ENCODE measurements at places on chromosomes 7 and 10.

- no peak overlapping the region for H3K4me3 ChIP-seq
- no peaks in the 10 kb centered on the region for H3K4me1 ChIP-seq
- peaks cover 2% of the 10 kb centered on the region for H3K27me3 ChIP-seq
Observed at GRCh38 chr7:142231716-142232115, 26.1 kb downstream of the PRSS58 start.

DNA sequence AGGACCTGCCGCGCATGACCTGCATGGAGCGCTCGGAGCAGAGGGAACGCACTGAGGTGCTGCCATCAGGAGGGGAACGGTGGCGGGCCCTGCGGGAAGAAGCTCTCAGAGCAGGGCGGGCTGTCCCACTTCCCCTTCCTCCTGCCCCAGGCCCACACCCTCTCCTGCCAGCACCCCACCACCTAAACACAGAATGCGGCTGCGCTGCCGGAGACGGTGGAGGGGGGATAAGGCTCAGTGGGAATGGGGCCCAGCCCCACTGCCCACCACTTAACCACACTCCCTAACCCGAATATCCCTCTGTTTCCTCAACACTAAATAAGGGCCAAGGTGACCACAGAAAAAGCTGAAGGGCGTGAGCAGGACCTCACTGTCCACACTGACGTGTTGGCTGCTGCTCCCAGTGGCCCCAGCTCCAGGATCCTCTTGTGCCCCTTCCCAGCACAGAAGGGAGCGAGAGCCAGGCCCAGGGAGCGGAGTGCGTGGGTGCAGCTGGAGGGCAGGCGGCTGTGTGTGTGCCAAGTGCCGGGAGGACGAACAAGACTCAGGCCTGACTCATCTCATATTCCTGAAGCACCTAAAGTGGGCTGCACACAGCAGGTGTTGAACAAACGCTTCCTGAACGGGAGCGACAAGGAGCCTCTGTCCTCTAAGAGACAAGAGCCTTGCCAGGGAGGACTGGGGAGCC is 116.8 kb downstream of the MAD1L1 start:
- H3K4me1 ChIP-seq: peaks cover 4% of the 10 kb centered on the region
- peak; percentile 60 for DNase-seq
- no peak overlapping the region for H3K27ac ChIP-seq
- no peaks in the 10 kb centered on the region for H3K27me3 ChIP-seq
- no peak overlapping the region for H3K4me3 ChIP-seq
- H3K36me3 ChIP-seq: no peaks in the 10 kb centered on the region

- no peaks in the 10 kb centered on the region for H3K27me3 ChIP-seq
- no peak overlapping the region for H3K4me3 ChIP-seq
- peaks cover 96% of the 10 kb centered on the region for H3K36me3 ChIP-seq
- H3K4me1 ChIP-seq: no peaks in the 10 kb centered on the region
- DNase-seq: no peak
Observed at GRCh38 chr10:128110339-128110738, 15.9 kb downstream of the MKI67 start.

GRCh38 chr7:16428672-16429071 is 7.3 kb upstream of the CRPPA start:
- H3K4me1 ChIP-seq: no peaks in the 10 kb centered on the region
- peak; percentile 71 for DNase-seq
- H3K27me3 ChIP-seq: no peaks in the 10 kb centered on the region
- H3K4me3 ChIP-seq: no peak overlapping the region
- H3K27ac ChIP-seq: no peak overlapping the region
- no peaks in the 10 kb centered on the region for H3K36me3 ChIP-seq

DNA sequence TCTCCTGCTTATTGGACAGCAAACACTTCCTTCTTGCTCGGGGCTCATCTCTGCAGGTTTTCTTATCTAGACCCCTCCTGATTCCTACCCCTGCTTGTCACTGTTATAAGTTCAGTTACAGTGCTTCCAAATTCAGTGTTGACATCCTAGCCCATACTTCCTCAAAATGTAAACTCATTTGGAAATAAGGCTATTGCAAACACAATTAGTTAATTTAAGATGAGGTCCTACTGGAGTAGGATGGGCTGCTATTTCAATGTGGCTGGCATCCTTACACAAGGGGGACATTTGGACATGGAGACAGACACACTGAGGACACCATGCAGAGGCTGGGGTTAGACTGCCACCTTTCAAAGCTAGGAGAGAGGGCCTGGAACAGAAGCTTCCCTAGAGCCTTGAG is 85.2 kb upstream of the NPVF start:
- no peaks in the 10 kb centered on the region for H3K36me3 ChIP-seq
- DNase-seq: peak; percentile 3
- H3K4me3 ChIP-seq: no peak overlapping the region
- no peaks in the 10 kb centered on the region for H3K4me1 ChIP-seq

- peak overlapping the region; percentile 79 for H3K4me3 ChIP-seq
- no peaks in the 10 kb centered on the region for H3K36me3 ChIP-seq
- peak overlapping the region; percentile 44 for H3K27ac ChIP-seq
- DNase-seq: peak; percentile 90
Observed at GRCh38 chr10:19815036-19815730, 1.0 kb upstream of the PLXDC2 start.

GRCh38 chr10:15445006-15445390 is 73.9 kb upstream of the FAM171A1 start:
- H3K27ac ChIP-seq: no peak overlapping the region
- no peak for DNase-seq
- no peaks in the 10 kb centered on the region for H3K4me1 ChIP-seq
- no peaks in the 10 kb centered on the region for H3K36me3 ChIP-seq

DNA sequence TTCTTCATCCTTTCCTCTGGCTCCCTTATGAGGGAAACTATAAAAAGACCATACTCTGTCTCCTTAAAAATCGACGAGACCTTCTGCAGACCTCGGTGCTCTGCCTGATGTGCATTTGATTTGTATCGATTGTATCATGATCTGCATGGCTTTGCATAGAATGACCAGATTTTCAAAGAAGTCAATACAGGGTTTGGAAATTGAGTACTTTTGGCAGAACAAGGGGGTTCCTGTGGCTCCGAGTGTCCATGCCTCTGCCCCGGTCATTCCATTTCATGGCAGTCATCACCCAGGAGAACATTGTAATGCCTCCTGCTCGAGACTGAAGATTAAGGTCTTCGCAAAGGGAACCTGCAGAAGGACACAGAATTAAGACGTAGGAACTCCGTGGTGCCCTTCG is 685 bp downstream of the CASP2 start:
- H3K27ac ChIP-seq: peak overlapping the region; percentile 87
- H3K4me3 ChIP-seq: peak overlapping the region; percentile 81
- peaks cover 36% of the 10 kb centered on the region for H3K4me1 ChIP-seq
- H3K27me3 ChIP-seq: no peaks in the 10 kb centered on the region
- no peak for DNase-seq

- no peak for DNase-seq
- H3K4me1 ChIP-seq: peaks cover 12% of the 10 kb centered on the region
- H3K4me3 ChIP-seq: no peak overlapping the region
Observed at GRCh38 chr10:61793760-61794703, 107.5 kb upstream of the ARID5B start.

DNA sequence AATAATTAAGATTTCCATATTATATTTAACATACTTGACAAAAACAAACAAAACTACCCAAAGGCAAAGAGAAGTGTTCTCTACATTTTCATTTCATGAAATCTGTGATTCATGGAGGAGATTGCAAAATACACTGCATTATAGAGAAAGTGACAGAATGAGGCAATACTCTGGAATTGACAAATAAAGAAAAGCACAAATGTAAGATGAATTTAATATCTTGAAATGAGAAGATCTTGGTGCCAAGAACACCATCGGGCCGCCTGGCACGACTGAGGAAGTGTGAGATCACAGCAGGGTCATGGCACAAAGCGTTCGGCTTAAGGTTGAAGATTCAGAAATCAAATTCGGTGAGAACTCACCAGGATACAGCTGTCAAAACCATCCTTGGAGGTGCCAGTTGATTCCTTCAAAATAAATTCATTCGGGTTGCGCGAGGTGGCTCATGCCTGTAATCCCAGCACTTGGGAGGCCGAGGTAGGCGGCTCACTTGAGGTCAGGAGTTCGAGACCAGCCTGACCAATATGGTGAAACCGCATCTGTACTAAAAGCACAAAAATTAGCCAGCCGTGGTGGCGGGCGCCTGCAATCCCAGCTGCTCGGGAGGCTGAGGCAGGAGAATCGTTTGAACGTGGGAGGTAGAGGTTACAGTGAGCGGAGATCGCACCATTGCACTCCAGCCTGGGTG is 174.0 kb upstream of the PFKP start:
- DNase-seq: no peak
- no peaks in the 10 kb centered on the region for H3K27me3 ChIP-seq
- no peak overlapping the region for H3K4me3 ChIP-seq
- H3K36me3 ChIP-seq: no peaks in the 10 kb centered on the region

GRCh38 chr7:48289656-48290055 is 118.4 kb downstream of the ABCA13 start:
- no peaks in the 10 kb centered on the region for H3K27me3 ChIP-seq
- H3K36me3 ChIP-seq: no peaks in the 10 kb centered on the region
- DNase-seq: peak; percentile 94
- H3K4me1 ChIP-seq: peaks cover 57% of the 10 kb centered on the region
- H3K4me3 ChIP-seq: no peak overlapping the region
- no peak overlapping the region for H3K27ac ChIP-seq

DNA sequence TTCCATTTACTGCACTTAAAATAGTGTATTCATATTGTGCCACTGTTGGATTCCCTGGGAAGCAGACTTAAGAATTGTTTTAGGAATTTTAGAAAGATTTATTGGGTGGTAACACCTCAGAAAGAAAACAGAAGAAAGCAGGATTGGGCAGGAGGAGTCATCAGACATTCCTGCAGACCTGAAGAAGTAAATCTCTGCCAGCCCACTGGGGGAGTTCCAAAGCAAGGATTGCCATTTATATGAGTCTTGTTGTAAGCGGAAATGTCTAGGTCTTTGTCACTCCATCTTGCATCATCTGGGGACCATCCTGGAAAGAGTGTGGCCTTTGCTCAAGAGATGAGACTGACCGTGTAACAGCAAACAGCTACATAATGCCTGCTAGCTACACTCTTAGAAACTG is 947.6 kb upstream of the POT1 start:
- DNase-seq: no peak
- no peak overlapping the region for H3K4me3 ChIP-seq
- no peaks in the 10 kb centered on the region for H3K27me3 ChIP-seq
- H3K27ac ChIP-seq: no peak overlapping the region
- H3K4me1 ChIP-seq: no peaks in the 10 kb centered on the region
- H3K36me3 ChIP-seq: no peaks in the 10 kb centered on the region

DNA sequence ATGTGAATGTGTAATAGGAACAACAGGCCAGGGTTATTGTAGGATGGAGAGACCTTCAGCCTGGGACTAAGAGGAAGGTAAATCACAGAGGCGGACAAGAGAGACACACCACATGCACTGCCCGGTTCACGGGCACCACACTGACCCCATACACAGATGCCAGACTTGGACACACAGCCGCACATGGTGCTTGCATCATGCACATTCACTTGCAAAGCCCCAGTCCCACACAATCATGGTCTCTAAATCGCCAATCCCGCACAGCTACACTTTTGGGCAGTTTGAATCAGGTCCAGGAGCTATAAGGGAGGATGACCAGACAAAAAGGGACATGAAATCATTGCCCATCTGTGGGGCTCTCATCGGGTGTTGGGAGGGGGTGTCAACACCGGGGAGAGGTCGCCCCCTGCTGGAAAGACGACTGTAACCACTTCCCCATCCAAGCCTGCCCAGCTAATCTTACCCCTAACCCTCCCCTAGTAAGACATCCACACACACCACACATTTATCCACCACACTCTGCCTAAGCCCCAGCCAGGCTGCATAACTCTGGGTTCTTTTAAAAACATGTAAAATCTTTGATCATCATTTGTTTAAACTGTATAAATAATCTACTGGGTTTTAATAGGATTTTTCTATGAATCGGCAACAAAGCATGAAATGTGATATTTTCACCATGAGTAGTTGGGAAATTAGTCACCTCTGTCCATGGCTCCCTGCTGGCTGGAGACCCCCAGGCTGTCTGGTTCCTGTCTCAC is 40.5 kb upstream of the SLF2 start:
- H3K27ac ChIP-seq: no peak overlapping the region
- no peaks in the 10 kb centered on the region for H3K36me3 ChIP-seq
- no peak overlapping the region for H3K4me3 ChIP-seq
- peak; percentile 44 for DNase-seq
- H3K4me1 ChIP-seq: no peaks in the 10 kb centered on the region

- H3K27me3 ChIP-seq: no peaks in the 10 kb centered on the region
- H3K4me1 ChIP-seq: peaks cover 46% of the 10 kb centered on the region
- H3K27ac ChIP-seq: peak overlapping the region; percentile 71
- H3K4me3 ChIP-seq: peak overlapping the region; percentile 85
Observed at GRCh38 chr10:102112210-102112817, 7.9 kb downstream of the LDB1 start.

GRCh38 chr10:30759423-30759822 is 129.9 kb upstream of the LYZL2 start:
- H3K36me3 ChIP-seq: no peaks in the 10 kb centered on the region
- H3K27ac ChIP-seq: no peak overlapping the region
- H3K4me1 ChIP-seq: peaks cover 10% of the 10 kb centered on the region

- H3K27me3 ChIP-seq: no peaks in the 10 kb centered on the region
- H3K4me1 ChIP-seq: no peaks in the 10 kb centered on the region
Observed at GRCh38 chr10:64659311-64659710, 1138.1 kb downstream of the REEP3 start.

- no peak overlapping the region for H3K4me3 ChIP-seq
- H3K27ac ChIP-seq: no peak overlapping the region
- no peaks in the 10 kb centered on the region for H3K27me3 ChIP-seq
- peaks cover 27% of the 10 kb centered on the region for H3K36me3 ChIP-seq
- peak; percentile 98 for DNase-seq
- H3K4me1 ChIP-seq: peaks cover 48% of the 10 kb centered on the region
Observed at GRCh38 chr10:8065651-8066050, 11.2 kb downstream of the GATA3 start.

GRCh38 chr10:3048119-3049019 is 19.0 kb upstream of the PFKP start:
- H3K27ac ChIP-seq: no peak overlapping the region
- no peaks in the 10 kb centered on the region for H3K4me1 ChIP-seq
- no peak for DNase-seq
- H3K36me3 ChIP-seq: no peaks in the 10 kb centered on the region
- no peaks in the 10 kb centered on the region for H3K27me3 ChIP-seq

DNA sequence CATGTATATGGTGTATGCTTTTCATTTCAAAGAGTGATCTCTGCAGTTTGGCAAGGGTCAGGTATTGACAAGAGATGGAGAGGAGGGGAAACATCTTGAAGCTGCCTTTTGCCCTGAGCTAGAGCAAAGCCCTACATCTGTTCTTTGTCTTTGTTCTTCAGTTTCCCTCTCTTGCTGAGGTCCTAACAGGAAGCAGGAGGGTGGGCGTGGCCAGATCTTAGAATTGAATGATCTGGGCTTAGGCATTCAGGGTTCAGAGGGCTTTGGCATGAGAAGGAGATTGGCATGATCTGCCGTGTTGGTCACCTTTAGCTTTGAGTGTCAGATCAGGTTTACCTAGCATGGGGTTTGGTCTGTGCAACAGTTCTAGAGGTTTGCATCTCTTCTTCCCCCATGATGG is 41.3 kb downstream of the LRMDA start:
- H3K27me3 ChIP-seq: no peaks in the 10 kb centered on the region
- DNase-seq: no peak
- no peak overlapping the region for H3K4me3 ChIP-seq
- no peak overlapping the region for H3K27ac ChIP-seq
- peaks cover 13% of the 10 kb centered on the region for H3K36me3 ChIP-seq
